ENCODE measurements at places on chromosomes 6 and 20. TPM values are rescaled to one million over a fixed set of nuclear protein-coding genes. Genes with fewer than 3 reads are reported as not detected.

GRCh38 chr20:62795023-62795761 lies 1.1 kb upstream of the MRGBP start:
- DNase-seq, result peak; percentile 83

DNA sequence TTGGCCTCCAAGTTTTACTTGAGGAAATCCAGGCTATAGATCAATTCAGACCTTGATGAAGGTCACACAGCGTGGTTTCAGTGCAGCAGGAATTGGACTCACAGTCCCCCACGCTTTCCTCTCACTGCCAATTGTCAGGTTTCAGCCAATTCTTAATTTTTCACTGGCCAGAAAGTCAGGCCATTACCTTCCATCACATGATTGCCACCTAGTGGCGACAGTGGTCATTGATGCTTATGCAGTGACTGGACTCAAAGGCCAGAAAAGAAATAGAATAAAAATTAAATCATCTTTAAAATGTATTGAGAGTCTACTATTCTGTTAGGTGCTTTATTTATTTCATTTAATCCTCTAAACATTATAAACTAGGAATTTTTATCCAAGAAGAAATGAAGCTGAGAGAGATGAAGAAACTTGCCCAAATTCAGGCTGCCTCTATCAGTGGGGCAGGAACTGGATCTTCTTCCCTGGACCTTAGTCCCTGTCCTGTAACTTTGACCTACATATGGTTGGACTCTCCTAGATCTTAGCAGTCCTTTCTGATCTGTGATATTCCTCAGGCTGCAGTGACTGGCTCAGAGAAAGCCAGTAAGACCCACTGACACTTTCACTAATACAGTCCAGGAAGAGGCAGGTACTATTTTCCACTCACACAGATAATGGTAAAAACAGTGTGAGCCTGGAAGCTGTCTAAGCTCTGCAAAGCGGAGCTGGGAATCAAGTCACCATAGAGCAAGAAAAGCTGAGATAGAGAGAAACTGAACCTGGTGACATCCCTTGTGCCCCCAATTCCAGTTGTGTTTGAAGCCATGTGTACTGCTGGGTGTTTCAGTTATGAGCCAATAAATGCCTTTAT lies 133.3 kb downstream of the ELOVL4 start:
- peak; percentile 50 for DNase-seq

GRCh38 chr20:49747707-49748524 lies 34.2 kb upstream of the B4GALT5 start:
- DNase-seq, result peak; percentile 68

GRCh38 chr6:52475307-52475706 lies 55.2 kb downstream of the EFHC1 start:
- no peak for DNase-seq

- no peak for DNase-seq
These were observed 104.4 kb upstream of the SALL4 start for GRCh38 chr20:51906679-51907078.

The TSBP1 gene
- total RNA-seq, result not detected

The C6orf52 gene
- total RNA-seq, result 10.5 TPM

The GPR6 gene
- not detected for total RNA-seq

Data from K562 (cell line).